Activated CD4-positive, alpha-beta T cell treated with anti-CD3 and anti-CD28 coated beads, Interleukin-10, Interleukin-2, amounts not matched to agents 100 ng/mL and 50 ng/mL, durations not matched to agents 16 hours and 8 hours (primary cell): ENCODE measurements at places on chromosomes 5 and 9.
A peak's percentile ranks its signal among the peaks of the same experiment; 100 is the strongest.

- no peak for DNase-seq
Measured at GRCh38 chr9:81317939-81318338, 371.4 kb downstream of the TLE1 start.

DNA sequence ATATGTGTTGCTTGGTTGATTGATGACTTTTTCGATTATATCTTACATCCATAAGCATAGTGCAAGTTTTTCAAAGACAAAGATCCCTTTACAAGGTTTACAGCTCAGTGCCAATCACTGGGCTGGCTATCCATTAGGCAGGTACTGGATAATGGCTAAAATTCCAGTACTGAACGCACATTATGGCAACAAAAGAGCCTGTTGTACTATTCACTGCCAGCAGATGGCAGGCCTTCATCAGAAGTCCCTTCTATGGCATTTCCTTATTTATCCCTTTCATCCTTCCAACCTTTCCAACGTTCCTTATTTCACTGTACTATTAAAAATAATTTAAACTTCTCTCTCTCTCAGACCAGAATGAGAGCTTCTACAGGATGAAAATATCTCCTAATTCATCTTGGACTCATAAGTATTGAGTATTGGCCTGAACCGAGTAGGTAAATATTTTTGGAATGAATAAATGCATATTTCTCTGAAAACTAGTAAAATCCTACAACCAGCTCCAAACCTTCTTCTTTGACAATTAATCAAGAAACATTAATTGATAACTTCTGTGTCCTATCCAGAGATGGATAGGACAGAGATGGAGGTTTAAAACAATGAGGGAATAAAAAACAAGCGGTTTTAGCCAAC lies 6.7 kb upstream of the WNT8A start:
- peak; percentile 57 for DNase-seq

GRCh38 chr5:169809281-169809680 lies 171.0 kb downstream of the INSYN2B start:
- no peak for DNase-seq

DNA sequence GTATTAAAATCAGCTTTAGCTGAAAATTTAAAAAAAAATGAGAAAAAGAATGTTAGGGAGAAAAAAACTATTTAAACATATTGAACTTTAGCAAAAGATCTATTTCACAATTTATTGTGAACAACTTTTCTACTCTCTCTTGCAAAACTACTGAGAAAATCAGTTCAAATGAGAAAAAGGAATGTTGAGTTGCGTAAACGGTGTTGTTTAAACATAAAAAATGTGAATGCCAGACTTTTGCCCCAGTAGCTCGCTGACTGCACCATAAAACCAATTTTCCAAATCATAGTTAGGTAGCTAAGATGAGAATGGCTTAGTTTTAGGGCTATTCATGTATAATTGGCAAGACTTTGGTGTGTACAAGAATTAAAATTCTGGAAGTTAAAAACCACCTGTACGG lies 13.4 kb upstream of the RAD23B start:
- DNase-seq = no peak

- DNase-seq = no peak
Measured at GRCh38 chr5:159206818-159207217, 2.5 kb downstream of the RNF145 start.

DNA sequence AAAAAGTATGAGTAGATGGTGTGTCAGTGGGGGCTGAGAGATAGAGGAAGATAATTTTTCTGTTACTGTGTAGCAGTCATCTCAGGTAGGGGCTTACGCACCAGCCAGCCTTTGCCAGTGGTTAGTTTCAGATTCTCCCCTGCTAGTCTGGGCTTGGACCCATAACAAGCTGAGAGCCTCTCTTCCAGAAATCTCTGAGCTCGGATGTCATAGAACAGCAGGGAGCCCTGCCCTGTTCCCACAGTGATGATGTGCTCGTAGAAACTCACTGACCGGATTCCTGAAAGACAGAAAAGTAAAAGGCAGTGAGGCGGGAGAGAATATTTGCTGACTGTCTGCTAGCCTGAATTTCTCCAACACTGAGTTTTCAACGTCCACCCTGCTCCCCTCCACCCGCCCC lies 37.2 kb downstream of the DCAF12 start:
- no peak for DNase-seq

GRCh38 chr9:114005371-114006154 lies 72.5 kb downstream of the AMBP start:
- DNase-seq = no peak

DNA sequence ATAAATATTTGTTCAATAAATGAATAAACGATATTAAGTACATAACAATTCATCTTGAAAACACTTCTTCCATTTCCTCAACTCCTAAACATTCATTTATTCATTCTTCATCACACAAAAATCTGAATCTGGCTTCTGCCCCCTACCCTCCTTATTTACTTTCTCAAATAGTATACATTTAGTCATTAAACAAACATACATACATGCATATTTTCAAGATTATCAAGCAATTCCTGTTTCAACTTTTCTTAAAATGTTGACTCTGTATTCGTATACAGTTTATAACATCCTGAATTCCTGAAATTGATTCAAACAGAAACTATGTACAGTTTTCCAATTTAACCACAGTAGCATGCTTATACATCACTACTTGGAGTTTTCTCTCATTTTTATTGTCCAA lies 129.0 kb downstream of the MUSK start:
- DNase-seq = no peak

DNA sequence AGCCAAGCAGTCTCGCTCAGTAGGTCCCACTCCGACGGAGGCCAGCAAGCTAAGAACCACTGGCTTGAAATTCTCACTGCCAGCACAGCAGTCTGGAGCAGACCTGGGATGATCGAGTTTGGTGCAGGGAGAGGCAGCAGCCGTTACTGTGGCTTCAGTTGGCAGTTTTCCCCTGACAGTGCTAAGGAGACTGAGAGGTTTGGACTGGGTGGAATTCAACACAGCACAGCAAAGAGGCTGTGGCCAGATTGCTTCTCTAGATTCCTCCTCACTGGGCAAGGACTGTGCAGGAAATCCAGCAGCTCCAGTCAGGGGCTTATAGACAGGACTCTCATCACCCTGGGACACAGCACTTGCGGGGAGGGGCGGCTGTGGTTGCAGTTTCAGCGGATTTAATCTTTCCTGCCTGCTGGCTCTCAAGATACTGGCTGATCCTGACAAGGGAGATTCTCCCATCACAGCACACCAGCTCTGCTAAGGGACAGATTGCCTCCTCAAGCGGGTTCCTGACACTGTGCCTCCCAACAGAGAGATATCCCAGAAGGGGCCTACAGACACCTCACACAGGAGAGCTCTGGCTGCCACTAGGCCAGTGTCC lies 122.1 kb downstream of the YIPF5 start:
- no peak for DNase-seq

DNA sequence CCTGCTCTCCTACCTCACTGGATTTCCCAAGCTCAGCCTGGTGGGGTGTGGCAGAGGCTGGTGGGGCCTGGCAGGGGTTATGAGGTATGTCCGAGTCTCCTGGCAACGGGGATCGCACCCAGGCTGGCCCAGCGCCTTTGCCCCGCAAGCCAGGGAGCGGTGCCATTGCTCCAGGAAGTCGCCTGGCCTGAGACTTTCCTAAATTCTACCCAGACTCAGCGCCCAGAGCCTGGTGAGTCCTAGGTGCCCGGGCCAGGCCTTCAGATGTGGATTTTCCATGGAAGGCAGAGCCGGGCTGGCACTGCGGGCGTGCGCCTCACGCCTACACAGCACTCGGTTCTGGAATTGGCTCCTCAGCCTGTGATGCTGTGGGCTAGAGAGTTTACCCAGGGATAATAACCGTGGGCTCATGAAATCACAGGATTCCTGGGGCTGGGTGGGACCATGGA lies 155.4 kb upstream of the COL5A1 start:
- DNase-seq = no peak

GRCh38 chr9:115593587-115594091 lies 475.7 kb upstream of the TNC start:
- DNase-seq = peak; percentile 42

DNA sequence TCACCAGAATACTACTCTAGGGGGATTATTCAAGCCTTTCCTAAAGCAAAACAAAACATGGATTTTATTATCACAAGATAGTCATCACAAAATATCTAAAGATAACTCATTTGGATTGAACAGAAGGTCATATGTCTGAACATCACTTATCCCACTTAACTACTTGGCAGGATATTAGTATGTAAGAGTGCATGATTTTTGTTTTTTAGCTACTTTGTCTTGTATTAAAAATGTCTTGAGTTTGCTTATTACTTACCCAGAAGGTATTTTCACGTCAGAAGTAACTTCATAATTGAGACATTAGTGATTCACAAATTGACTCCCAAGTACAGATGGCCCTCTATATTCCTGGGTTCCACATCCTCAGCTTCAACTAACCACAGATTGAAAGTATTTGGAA lies 113.8 kb downstream of the TLE4 start:
- DNase-seq = no peak

DNA sequence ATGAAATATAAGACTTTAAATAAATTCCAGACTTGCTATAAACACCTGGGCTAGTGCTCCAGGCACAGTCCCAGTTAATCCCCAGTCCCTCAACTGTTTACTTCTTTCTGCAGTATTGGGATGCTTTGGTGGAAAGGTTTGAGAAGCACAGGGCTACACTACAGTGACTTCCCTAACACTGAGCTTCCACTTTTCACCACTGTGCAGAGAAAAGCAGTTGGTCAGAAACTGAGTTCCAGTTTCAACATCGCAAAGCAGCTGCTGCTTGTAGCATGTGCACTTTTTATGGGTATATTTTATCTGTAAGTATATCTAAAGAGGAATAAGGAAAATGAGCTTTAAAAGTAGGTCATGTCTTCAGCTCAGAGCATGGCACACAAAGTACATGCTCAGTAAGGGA lies 339.7 kb downstream of the NTRK2 start:
- no peak for DNase-seq

DNA sequence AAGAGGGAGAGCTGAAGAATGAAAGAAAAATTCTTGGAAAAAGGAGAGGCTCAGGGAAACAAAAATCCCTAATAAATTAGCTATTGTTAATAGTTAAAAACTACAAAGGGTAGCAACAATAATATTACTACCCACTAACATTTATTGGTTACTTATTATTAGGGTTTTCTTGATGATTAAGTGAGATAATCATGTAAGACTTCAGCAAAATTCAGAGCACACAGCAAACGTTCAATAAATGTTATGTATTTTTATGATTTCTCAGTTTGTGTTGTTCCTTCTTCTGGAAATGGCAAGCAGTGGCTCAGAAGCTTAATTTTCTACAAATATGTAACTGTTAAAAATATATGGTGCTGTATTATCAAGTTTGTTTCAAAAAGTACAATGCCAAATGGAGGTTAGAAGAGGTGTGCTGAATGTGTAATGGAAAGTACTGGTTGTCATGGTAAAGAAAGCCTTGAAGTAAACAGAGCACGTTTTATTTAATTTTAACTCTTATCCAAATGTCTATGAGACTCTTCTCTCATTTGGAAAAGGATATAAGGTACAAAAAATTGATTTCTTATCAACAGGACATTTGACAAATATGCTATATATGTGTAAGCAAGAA lies 226.0 kb upstream of the ATP10B start:
- DNase-seq = no peak

- DNase-seq = no peak
Measured at GRCh38 chr5:151062405-151063141, 18.3 kb downstream of the TNIP1 start.

DNA sequence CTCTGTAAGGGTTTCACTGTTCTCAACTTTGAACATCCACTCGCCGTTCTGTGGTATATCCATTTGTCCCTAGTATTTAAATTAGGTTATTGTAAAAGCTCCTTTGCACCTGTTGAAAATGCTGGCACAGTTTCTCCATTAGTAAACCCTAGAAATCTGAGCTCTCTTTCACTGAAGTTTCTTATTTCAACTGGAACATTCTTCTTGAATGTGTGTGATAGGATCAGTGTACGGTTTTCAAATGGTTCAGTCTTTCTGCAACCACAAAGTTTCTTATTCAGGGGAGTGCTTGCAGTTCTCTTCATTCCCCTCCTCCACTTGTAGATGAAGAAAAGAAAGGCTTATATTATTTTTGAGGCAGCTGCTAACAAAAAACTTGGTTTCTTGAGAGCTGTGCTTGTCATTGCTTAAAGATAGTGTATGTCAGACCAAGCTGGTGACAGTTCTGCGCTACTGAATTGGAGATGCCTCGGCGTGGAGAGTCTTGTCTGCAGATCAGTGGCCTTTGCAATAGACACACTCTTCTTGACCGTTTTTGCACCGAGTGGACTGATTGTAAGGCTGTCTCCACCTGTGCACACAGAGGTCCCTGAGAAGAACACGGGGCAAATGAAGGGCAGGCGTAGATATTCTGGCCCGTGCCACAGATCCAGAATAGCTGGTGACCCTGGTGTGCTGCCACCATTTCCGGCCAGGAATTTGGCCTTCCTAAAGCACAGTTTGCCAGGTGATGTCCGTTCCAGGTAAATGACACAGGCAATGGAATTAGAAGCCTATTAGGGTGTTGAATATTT lies 102.2 kb downstream of the TRIO start:
- no peak for DNase-seq

- DNase-seq = no peak
Measured at GRCh38 chr5:15502208-15502607, 2.2 kb downstream of the FBXL7 start.
